Ureter (tissue), 1 donor: ENCODE measurements at places on chromosomes 7 and 10.

- peak; percentile 23 for DNase-seq
These were observed 243.0 kb downstream of the WDR37 start for GRCh38 chr10:1299041-1299726.

DNA sequence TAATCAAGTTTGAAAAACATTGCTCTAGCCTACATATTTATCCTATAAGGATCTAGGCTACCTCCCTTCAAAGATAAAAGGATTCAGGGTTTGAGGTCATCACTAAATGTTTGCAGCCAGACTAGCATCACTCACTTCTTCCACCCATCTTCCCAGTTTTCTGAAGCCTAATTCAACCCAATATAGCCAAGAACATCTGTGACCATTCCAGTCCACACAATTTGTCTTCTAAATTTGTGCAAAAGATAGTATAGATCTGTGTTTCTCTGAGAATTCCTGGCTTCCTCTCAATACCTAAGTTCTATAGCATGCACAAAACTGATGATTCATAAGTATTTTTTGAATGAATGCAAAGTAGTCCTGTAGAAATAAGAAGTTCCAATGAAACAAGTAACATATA is 103.0 kb upstream of the CDK1 start:
- no peak for DNase-seq

- DNase-seq, result no peak
These were observed 2.7 kb downstream of the FZD9 start for GRCh38 chr7:73436031-73436929.

GRCh38 chr7:19235680-19236079 is 90.5 kb upstream of the FERD3L start:
- DNase-seq, result no peak

DNA sequence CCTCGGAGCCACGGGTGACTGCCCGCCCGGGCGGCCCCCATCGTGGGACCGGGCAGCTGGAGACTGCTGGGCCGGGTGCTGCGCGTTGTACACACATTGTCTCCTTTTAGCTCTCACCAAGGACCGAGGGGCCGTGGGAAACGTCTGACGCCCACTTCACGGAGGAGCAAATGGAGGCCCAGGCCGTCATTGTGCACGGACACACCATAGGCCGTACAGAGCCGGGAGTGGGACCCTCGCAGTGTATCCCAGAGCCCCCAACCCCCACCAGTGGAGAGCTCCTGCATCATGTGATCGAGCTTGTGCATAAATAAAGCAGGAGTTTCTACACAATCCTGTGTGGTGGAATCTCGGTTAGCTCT is 722 bp downstream of the DENND10 start:
- DNase-seq, result no peak

- no peak for DNase-seq
These were observed 65.6 kb downstream of the NOD1 start for GRCh38 chr7:30412782-30413504.

DNA sequence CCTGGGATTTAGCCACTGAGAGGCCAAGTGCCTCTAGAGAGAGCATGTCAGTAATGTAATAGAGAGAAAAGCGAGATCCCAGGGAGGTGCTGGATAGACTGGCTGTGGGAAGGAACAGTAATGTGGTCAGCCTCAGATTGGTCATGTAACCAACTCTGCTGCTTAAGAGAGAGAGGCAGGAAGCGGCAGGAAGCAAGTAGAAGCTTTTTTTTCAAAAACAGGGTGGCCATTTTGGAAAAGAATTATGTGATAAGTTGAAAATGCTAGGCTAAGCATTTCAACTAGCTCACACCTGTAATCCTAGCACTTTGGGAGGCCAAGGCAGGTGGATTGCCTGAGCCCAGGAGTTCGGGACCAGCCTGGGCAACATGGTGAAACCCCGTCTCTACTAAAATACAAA is 3.7 kb upstream of the PCOLCE start:
- DNase-seq, result no peak

DNA sequence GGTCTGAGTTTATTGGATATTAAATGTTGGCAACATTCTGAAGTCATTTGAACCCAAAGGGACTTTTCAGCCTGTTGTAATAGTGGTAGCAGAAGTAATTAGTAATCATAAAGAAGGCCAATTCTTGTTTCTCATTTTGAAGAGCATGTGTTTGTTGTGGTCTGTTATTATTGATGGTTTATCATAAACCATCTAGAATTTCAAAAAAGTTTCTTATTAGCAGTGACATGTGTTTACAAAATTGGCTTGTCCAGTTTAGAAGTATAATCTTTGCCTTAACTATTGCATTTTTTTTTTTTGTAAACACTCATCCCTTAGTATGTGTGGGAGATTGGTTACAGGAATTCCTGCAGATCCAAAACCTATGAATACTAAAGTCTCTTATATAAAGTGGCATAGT is 177.8 kb downstream of the BBS9 start:
- DNase-seq, result no peak

DNA sequence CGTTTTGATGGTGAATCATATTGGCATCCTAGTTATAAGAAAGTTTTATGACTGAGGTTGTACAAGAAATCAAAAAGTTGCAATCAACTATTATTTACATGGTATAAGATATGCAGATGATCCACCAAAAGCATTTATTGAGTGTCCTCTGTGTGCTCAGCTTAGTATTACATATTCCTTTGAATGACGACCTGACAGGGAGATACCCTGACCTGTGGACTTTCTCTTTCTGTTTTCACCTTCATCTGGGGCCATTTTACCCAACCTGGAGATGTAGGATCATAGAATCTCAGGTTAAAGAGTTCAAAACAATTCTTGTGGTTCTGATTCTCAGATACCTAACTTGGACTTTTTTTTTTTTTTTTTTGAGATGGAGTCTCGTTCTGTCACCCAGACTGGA is 269.1 kb upstream of the SORCS1 start:
- no peak for DNase-seq

DNA sequence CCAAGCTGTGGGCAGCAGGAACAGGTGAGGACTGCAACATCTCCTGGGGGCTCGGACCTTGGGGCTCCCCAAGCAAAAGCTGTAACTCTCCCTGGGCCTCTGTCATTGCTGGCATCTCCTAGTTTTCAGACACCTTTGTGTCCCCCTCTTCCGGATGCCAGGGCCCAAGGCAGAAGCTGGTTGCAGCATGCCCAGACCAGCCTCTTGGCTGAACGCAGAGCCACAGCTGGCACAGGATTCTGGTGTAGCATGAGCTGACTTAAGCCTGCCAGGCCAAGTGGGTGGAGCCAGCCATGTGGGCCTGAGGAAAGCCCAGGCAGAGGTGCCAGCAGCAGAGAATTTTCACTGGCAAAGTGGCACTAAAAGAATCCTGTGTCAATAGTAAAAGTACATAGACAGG is 43.5 kb downstream of the ZWINT start:
- no peak for DNase-seq

DNA sequence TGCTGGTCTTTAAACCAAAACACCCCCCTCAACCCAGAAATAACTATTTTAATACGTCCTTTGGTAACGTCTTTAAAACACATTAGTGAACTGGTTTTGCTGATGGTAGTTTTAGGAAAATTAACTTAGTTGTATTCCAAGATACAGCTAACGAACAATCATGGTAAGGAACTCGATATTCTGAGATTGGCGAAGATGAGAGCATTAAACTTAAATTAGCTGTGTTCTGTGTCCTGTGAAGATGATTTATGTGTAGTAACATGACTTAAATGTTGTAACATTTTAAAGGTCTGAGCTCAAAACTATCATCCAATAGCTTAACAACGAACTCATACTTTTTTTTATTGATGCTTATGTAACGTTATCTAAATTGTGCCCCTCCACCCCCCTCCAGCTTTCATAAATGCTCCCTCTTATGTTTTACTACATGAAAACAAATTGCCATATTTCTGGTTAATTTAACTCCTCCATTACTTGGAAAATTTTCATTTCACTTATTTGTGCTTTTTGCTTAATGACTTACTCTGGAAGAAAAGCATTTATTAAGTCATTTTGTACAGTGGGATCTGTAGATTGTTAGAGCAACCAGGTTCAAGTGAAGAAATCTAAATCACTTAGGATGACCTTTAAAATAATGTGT is 1.7 kb downstream of the SDK1 start:
- no peak for DNase-seq

- no peak for DNase-seq
These were observed 19.6 kb upstream of the GPNMB start for GRCh38 chr7:23226844-23227450.

- no peak for DNase-seq
These were observed 11.2 kb upstream of the THSD7A start for GRCh38 chr7:11843113-11843765.

GRCh38 chr10:86250399-86250798 is 116.2 kb downstream of the GRID1 start:
- DNase-seq, result no peak

GRCh38 chr7:99386584-99387238 is 12.2 kb downstream of the ARPC1B start:
- DNase-seq, result no peak

GRCh38 chr10:130748409-130749057 is 563.0 kb downstream of the TCERG1L start:
- peak; percentile 34 for DNase-seq

GRCh38 chr10:122249991-122250750 is 20.9 kb upstream of the BTBD16 start:
- no peak for DNase-seq

GRCh38 chr7:133904776-133905175 is 222.4 kb upstream of the LRGUK start:
- no peak for DNase-seq

DNA sequence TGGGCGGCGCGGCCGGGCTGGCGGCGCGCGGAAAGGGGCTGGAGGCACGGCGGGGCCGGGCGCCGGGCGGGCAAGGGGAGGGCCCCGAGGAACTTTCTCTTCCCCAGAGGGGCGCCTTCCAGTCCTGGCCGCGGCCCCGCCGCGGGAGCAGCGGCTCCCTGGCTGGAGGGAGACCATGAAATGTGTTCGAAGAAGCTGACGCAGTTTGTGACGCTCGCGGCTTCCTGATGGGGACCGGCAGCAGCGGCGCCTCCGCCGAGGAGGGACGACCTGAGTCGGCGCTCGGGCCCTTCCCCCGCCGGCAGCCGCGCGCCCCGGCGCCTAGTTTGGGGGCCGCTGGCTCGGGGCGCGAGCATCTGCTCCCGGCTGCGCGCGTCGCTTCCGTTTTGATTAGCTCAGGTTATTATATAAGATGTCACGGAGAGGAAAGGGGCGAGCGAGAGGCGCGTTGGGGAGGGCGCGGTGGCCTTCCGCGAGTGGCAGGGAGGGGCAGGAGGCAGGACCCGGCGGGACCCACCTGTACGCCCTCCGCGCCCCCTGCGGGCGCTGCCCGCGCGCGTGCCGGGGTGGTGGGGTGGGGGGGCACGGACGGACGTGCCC is 57.1 kb upstream of the PCGF5 start:
- DNase-seq, result peak; percentile 66

GRCh38 chr10:99926925-99927720 is 82.6 kb downstream of the DNMBP start:
- peak; percentile 52 for DNase-seq

DNA sequence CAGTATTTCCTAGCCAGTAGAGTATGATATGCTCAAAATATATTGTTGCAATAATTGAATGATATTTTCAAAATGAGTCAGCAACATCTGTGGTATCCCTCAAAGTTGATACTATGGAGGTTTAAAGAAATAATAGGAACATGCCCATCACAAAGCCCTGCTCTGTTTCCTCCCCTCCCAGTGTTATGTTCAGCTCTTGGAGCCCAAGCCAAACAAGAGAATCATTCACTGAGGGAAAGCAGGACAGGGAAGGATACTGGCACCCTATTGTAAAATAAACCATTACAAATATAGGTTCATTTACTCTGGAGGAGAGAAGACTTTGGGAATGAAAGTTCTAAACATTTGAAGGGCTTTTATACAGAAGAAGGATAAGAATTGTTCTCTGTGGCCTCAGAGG is 37.6 kb downstream of the SORCS3 start:
- DNase-seq, result no peak

GRCh38 chr10:58177362-58177947 is 90.2 kb downstream of the IPMK start:
- DNase-seq, result no peak

DNA sequence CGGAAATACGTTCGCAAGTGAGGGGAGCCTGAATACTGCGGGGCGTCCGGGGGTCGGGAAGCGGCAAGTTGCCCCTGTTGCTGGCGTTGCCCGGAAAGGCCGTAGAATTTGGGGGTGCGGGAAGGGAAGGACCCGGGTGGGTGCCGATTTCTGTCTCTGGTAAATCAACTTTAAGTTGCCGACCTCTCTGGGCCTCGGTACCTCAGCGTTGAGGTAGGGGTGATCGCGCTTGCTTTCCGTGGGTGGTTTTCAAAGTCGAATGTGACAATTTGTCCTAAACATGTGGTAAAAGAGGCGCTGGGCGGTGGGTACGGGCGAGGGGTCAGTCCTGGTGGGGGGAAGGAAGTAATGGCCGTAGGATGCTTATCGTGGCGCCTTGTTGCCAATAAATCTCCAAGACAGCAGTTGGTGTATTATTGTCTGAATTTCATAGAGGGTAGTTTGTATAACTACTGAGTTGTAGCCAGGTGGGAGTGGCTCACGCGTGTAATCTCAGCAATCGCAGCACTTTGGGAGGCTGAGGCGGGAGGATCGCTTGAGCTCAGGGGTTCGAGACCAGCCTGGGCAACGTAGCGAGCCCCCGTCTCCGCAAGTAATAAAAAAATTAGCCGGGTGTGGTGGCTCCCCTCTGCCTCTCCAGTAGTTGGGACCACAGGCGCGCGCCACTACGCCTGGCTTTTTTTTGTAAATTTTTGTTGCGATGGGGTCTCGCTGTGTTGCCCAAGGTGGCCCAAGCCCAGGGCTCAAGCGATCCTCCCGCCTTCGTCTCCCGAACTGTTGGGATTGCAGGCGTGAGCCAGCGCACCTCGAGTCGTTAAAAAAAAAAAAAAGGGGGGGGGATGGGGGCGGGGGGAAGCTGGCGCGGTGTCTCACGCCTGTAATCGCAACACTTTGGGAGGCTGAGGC is 644 bp downstream of the BUD23 start:
- no peak for DNase-seq

DNA sequence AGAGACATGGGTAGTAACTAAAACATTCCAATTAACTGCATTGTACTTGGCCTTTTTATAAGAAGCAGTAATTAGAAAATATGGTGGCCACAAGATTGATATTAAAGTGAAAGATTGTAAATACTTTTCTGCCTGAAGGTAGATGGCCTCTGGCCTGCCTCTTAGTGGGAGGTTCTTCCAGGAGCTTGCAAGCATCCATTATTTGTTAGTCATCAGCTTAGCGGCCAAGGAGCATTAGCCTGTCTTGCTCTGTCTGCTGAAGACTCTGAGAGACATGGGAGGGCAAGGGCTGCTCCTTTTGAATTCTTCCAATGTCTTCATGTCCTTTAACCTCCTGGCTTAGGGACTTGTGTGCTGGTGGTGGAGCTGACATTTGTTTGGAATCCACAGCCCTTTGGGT is 80.4 kb downstream of the TCF7L2 start:
- no peak for DNase-seq

DNA sequence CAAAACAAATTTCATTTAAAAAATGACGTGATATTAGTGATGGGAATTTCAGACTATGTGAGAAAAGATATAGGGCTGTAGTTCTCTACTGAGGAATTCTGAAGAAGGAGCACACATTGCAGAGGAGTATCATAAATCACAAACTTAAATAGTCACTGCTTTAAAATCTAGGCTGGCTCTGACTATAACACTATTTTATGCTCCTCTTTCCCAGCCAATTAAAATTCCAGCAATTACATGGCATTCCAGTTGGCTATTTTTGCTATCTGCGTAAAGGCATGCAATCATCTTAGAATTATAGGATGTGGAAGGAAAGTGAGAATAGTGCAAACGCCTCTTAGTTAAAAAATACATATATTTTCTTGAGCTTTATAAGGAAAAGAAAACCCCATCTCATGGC is 123.1 kb downstream of the GNAI1 start:
- no peak for DNase-seq
